Activated T-helper 2 cell treated with anti-CD3 and anti-CD28 coated beads, Interferon-gamma antibody, Interleukin-2, Interleukin-4, amounts not matched to agents 10 μg/mL and 5 μg/mL and 100 μg/mL, durations not matched to agents 14 hours and 24 hours and 36 hours (primary cell): ENCODE measurements at places on chromosomes 16 and 17. TPM values are rescaled to one million over a fixed set of nuclear protein-coding genes. Genes with fewer than 3 reads are reported as not detected.

The TP53TG3D gene
- total RNA-seq: not detected in 2 replicates

The MYLK3 gene
- 0.25 and 0.32 TPM in 2 replicates for total RNA-seq

The GPR139 gene
- not detected in 2 replicates for total RNA-seq

The HDAC5 gene
- total RNA-seq: 18.7 and 19.9 TPM in 2 replicates

The MYH1 gene
- total RNA-seq: not detected in 2 replicates

The TBC1D3H gene
- total RNA-seq: not detected in 2 replicates

The AIPL1 gene
- total RNA-seq: not detected in 2 replicates

The ATAD5 gene
- total RNA-seq: 24.6 and 26.8 TPM in 2 replicates

The TNFSF13 gene
- 2.9 and 3.5 TPM in 2 replicates for total RNA-seq

The TNP2 gene
- not detected in 2 replicates for total RNA-seq

The UMOD gene
- not detected in 2 replicates for total RNA-seq

The TPPP3 gene
- not detected in 2 replicates for total RNA-seq

The ESRP2 gene
- 0.23 and 0.34 TPM in 2 replicates for total RNA-seq

The TM4SF5 gene
- total RNA-seq: not detected in 2 replicates

The MNT gene
- 28.1 and 30.4 TPM in 2 replicates for total RNA-seq

The DHRS7B gene
- total RNA-seq: 17.7 and 19.4 TPM in 2 replicates

The TSPAN10 gene
- total RNA-seq: 0.30 and 0.44 TPM in 2 replicates

The PRPSAP2 gene
- 70.6 and 76.4 TPM in 2 replicates for total RNA-seq

The HES7 gene
- total RNA-seq: 2.4 and 3.1 TPM in 2 replicates

The USP10 gene
- total RNA-seq: 151 and 170 TPM in 2 replicates
